Ovary (tissue), 10 donors: ENCODE measurements at places on chromosomes 5 and 9.

- DNase-seq = no peak
Observed at GRCh38 chr9:17776735-17777134, 197.9 kb downstream of the SH3GL2 start.

DNA sequence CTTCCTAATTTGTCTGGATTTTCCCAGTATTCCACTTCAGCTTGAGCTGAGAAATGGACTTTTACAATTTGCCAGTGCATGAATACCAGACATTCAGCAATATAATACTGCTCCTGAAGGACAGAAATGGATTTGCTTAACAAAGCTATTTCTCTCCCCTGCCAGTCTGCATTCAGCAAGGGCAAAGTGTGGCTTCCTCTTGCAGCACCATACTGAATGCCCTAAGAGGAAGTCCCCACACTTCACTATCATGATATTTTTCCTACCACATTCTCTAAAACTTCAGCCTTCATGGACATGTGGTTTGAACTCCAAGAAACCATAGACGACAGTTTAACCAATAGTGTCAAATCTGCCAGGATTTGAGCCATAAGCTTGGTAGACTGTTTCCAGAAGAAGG is 19.8 kb upstream of the TLE4 start:
- DNase-seq = no peak

DNA sequence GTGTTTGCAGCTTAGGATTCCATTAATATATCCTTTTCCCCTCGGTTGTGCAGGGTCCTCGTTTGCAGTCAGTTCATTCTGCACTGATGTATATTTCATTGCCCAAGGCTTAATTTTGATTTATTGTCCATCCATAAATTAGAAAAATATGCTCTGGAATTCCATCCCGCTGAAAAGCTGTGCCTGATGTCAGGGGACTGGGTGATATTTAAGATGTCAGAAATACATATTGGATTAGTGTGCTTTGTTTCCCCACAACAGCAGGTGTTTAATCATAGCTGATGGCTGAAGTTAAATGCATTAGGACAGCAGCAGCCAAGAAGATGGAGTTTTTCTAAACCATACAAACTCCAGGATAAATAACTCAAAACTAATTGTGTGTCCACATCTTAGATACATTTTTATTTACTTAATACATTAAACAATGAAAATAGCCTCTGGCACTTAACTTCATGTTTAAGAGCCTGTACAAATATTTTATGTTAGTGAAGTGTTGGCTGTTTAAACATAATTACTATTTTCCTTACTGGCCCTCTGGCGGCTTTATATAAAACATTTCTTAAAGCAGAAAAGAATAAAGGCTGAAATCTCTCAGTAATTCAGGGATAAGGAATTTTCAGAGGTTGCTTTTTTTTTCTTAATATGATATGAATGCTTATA is 170.4 kb upstream of the TBCA start:
- no peak for DNase-seq

DNA sequence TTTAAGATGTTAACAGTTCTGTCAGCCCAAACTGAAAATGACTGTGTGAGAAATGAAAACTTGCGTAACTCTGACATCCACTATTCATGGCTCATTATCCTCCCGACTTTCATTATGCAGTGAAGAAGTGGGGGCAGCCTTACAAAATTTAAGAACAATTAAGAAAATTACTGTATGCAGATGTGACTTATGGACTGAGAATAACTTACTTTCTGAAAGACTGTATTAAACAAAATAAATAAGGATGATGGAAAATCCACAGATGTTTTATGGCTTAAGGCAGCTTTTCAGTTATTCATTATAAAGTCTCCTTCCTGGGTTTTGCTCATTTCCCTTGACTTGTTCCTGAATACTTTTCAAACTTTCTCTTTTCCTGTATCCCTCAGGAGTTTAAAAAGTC is 55.2 kb downstream of the GRIN3A start:
- no peak for DNase-seq
